ENCODE measurements at places on chromosomes 12 and 14.
A peak's percentile ranks its signal among the peaks of the same experiment; 100 is the strongest.

DNA sequence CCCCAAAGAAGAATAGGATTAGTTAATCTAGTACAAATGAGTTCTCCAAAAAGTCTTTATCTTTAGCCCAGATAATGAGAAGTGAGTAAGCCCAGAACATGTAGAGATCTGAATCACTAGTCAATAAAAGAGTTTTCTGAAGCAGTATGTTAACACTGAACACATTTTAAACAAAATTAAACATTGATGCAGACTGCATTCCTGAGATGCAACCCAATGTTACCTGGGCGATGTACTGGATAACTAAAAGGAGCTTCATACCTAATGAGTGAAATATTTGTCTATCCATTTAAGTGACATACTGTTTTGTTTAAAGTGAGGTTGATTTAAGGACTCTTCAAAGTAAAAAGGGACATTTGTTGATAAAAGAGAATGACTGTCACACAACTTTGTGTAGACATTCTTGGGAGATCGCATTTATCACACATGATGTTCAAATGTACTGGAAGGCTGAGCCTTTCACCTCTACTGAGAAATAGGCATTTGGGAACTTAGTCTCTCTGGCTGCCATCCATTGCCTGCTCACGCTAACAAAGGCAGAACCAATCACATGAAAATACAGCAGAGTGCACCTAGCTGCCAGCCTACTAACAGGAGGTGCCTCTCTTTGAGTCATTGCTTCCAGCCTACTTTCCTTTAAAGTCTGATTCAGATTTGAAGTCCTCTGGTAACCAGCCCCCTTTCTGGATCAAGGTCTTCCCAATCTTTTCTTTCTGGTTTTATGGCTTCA is 287.7 kb downstream of the BTG1 start:
- no peak for DNase-seq

DNA sequence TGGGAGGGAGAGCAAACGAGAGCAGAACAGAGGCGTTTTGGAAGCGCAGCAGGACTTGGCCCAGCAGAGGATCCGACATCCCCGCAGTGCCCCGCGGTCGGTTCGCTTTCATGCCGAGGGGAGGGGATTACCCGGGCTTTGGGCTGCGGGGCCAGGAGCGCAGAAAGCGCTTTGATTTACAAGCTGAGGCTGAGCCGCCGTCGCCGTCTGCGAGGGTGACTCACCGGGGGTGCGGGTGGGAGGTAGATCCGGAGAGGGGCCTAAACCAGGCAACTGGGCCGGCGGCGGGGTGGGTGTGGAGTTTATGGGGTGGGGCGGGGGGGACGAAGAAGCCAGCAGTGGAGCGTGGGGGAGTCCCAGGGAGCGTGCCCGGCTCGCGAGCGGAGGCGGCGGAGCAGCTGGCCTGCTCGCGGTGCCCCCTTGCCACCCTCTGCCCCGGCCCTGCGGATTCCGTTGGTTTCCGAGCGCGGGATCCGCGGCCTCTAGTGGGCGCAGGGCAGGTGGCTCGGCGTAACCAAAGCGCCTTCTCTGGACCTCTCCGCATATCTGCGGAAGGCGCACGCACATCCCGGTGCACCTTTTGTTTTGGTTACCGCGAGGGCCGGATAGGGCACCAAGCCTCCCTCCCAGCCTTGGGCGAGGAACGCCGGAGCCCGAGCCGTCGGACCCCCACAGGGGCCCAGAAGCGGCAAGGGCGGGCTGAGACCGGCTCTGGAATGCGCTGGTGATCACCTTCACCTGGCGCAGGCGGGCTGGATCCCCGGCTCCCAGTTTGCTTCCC is 2.6 kb downstream of the SIX4 start:
- DNase-seq, result peak; percentile 80

DNA sequence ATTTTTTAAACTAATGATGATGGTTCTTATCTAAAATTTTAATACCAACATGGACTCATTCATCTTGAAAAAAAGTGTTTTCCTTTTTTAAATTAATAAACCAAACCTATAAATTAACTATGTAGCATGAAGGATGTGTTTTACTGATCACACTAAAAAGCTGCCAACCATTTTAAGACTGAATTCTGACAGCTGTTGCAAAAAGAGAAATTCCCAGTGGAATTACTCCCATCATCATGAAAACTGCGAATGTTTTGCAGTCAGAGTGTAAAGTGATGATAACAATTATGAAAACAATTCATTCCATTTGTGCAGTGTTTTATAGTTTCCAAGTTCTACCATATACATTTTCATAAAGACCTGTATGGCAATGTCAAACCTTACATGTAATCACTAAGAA is 232.8 kb downstream of the SLC2A13 start:
- DNase-seq, result no peak

GRCh38 chr14:89284333-89285058 is 132.5 kb downstream of the FOXN3 start:
- no peak for DNase-seq

GRCh38 chr12:68821357-68822188 is 13.6 kb downstream of the MDM2 start:
- no peak for DNase-seq

- DNase-seq, result no peak
Measured at GRCh38 chr14:94591871-94592270, 10.6 kb downstream of the SERPINA5 start.

DNA sequence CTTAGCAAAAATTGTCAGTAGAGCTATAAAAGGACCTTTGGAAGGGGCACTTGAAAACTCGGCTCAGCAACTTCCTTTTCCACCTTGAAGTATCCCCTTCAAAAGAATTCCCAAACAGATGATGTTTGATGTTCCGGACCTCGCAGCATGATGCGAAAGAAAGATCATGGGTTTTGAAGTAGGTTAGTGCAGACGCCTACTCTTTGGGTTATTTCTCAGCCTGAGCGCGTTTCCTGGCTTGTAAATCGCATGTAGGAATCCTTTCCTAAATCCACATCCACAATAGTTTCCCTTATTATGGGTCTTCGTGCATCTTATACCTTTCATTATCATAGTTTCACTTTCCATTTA is 584 bp upstream of the NEDD1 start:
- no peak for DNase-seq

GRCh38 chr12:109863847-109864712 is 16.3 kb downstream of the GLTP start:
- DNase-seq, result peak; percentile 20

DNA sequence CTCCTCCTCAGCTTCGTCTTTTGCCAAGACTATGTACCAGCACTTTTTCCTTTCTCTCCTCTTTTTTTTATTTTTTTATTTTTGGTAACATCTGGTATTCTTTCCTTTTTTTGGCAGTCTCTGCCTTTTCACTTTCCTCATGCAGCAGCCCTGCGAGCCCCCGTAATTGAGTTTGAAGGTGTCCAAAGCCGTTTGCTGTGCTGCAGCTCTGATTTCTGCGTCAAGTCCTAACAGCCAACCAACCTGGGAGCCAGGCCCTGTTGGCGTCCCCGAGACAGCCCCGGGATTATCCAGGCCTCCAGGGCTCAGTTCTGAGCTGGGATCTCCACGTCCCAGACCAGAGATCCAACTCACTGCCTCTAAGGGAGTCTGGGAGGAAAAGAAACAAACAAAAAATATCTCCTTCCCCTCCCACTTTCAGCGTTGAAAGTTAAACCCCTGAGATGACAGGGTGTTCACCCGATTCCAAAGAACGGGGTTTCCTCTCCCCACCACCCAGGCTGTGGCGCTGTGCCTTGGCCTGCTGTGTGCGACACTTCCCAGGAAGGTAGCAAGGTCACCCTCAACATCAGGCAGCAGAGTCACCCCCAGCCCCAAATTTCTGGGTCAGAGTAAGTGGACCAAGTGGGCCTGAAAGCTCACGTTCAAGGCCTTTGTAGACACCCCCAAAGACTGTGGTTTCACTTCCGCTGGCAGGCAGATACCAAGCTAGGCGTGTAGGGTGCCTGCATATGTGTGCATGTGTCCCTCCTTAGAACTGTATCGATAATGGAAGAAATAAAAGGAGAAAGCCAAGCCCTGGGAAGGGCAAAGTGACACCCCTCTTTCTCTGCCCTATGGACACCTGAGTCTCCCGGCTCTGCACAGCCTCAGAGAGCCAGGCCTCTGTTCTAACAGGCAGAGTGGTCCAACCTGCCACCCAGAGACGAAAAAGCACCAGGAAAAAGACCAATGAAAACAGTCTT is 11.1 kb downstream of the BCL11B start:
- DNase-seq, result no peak

GRCh38 chr12:90280033-90280432 is 571.4 kb upstream of the ATP2B1 start:
- DNase-seq, result peak; percentile 80

DNA sequence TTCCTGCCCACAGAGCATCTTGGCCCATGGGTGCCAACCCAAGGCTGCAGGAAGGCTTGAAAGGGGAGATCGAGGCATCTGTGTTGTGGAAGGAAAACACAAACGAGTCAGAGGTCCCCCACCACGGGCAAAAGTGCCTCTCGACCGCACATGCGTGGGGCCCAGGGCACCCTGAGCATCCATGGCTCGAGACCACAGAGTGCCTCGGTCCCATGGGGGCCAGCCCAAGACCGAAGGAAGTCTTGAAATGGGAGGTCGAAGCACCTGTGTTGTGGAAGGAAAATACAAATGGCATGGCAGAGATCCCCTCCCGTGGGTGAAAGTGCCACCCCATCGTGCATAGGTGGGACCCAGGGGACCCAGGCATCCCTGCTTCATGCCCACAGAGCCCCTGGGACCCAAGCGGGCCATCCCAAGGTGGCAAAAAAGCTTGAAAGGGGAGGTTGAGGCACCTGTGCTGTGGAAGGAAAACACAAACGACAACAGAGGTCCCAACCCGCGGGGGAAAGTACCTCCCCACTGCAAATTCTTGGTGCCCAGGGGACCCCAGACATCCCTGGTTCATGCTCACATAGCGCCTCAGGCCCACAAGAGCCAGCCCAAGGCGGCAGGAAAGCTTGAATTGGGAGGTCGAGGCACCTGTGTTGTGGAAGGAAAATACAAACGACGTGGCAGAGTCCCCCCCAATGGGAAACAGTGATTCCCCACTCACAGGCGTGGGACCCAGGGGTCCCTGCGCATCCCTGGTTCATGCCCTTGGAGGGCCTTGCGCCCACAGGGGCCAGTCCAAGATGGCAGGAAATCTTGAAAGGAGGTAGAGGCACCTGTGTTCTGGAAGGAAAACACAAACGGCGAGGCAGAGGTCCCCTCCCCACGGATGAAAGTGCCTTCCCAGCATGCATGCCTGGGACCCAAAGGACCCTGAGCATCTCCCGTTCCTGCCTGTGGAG is 373.0 kb downstream of the ALG10 start:
- DNase-seq, result no peak

DNA sequence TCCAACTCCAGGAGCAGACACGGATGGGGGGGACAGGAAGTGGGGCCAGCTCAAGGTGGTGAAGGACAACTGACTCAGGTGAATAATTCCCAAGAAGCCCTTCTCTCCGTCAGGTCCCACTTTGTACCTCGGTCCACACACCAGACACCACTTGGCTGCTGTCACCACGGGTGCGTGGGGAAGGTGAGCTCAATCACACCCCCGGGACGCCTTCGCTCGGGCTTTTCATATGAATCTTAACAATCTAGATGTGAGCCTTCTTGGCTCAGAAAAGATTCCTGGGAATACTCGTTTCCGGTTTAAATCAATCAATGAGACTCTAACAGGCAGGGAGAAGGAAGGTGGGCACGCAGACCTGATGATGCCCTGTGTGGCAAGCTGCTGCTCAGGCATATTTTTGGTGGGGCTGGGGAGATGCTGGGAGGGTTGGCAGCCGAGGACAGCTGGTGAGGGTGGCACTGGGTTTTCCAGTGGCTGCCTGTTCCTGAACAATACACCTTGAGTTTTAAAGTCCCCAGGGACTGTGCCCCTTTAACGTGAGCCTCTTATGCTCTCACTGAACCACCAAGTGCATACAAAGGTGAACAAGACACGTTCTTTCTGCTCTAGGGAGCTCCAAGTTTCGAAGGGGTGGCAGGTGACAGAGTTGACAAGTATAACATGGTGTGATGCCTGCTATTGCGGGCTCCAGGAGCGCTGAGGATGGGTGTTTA is 5.1 kb downstream of the TESC start:
- DNase-seq, result no peak

- DNase-seq, result peak; percentile 39
Measured at GRCh38 chr12:51620448-51620847, 29.4 kb downstream of the SCN8A start.

DNA sequence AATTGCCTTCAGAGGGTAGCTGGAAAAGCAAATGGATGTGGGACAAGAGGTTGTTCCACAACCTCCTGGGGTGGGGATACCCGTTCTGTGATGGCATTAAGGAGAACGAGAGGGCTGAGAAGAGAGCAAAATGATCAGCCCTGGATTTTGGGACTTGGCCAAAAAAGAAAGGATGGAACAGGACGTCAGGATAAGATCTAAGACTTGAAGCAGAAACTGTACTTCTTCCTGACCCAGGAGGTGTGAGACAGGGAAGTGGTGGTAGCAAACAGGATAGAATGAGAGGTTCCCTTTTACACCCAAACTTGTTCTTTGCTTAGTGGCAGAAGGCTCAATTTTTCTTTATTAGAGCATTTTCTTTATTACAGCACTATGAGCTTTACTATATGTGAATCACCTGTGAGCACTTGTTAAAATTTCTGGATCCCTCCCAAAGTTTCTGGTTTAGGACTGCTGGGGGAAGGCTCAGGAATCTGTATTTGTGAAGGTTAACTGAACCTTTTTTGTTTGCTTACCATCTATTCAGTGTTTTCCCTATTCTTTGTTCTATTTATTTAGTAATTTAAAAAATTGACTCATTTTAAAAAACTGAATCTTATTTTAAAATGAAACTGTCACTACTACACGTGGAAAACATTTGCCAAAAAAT is 59.2 kb downstream of the ERC1 start:
- DNase-seq, result no peak

- DNase-seq, result no peak
Measured at GRCh38 chr12:111319600-111320257, 49.2 kb downstream of the PHETA1 start.

- peak; percentile 81 for DNase-seq
Measured at GRCh38 chr12:118356809-118357256, 15.9 kb downstream of the TAOK3 start.

DNA sequence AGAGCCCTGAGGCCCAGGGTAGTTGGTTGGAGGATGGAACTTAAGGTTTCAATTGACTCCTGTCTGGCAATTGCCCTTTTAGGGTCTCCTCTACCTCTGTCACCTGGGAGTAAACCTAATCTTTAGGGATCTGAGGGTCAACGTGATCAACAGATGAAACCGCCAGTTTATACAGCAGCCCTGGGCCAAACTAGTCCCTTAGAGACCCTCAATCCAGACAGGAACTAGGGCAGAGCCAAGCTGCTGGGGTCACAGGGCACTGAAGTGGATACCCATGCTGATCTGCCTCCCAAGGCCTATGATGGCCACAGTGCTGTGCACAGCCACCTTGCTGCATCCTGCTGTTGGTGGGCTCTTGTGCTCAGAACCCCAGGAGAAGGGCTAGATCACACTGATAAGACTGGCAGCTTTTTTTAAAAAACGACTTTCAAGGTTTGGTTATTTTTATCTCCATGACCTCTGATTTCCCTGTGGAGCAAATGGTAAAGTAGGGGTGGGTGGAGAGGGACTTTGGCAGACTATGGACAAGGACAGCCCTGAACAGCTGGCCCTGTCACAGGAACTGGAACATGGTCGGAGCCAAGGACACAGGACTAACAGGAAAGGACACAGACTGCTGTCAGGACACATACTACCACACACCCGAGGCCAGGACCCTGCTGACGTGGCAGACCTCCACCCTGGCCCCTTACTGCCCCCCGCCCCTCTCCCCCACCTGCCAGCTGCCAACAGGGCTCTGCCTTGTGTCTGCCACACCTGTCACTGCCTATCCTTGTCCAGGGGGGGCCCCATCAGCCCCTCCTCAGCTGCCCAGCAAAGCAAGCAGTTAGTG is 474 bp downstream of the FITM1 start:
- no peak for DNase-seq
